ENCODE measurements at places on chromosomes 11 and 22. TPM values are rescaled to one million over a fixed set of nuclear protein-coding genes. Genes with fewer than 3 reads are reported as not detected.
A peak's percentile ranks its signal among the peaks of the same experiment; 100 is the strongest.

DNA sequence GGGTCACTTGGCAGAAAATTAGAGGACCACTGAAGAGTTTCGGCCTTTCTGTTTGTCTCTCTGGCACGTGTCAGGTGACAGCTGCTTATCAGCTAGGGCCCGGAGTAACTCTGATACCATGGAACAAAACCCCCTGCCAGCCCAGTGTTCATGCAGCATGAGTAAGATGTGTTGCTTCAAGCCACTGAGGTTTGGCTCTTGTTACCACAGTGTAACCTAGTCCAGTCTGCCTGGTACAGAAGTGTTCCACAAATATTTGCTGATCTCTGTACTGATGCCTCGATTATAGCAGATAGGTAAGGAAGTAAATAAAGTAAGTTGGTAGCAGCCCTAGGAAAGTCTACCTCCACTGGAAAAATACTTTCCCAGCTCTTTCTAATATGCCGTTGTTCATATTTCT, 20.5 kb upstream of the ETS1 start:
- no peak for DNase-seq

DNA sequence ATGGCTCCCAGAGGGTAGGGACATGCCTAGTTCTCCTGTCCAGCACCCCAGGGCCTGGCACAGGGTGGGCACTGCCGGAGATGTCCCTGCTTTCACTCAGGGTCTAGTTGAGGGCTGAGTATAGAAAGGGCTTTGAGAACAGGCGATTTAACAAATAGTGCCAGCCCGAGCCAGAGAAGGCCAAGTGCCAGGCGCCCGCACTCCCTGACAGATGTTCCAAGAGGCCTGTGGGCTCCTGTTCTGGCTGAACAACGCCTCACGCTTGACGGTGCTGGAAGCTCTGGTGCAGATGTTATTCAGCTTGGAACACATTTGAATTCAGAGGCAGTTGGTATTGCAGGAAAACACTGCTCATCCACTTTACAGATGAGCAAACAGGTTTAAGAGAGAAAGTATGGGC, 46.5 kb downstream of the NFAM1 start:
- DNase-seq, result peak; percentile 82

GRCh38 chr11:58597486-58598144, 18.8 kb downstream of the ZFP91 start:
- DNase-seq, result no peak

DNA sequence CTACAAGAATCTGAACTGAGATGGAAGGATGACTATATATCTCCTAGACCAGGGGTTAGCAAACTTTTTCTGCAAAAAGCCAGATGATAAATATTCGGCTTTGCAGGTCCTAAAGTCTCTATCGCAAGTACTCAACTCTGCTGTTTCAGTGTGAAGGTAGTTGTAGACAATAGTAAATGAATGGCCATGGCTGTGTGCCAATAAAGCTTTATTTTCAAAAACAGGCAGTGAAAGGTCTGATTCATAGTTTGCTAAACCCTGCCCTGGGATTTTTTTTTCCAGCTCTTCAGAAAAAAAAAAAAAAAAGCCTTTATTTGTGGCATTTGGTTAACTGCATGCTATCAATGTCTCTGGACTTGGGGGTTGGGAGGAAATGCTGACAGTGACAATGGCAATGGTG, 37.5 kb downstream of the FAM227A start:
- no peak for DNase-seq

DNA sequence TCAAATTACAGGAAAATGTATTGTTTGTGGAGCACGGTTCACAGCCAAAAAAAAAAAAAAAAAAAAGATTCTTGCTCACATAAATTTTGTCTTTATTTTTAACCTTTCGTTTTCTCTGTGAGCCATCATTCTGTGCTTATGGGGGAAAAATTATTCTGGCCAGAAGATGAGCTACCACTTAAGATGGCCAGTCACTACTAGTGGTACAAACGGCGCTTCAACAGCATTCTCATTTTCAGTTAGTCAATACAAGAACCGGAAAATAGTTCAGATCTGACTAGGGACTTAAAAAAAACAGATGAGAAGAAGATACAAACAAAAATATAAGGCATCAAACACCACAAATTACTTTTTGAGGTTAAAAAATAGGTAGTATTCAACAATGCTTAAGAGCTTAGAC, 158.6 kb upstream of the CNTN5 start:
- peak; percentile 1 for DNase-seq

DNA sequence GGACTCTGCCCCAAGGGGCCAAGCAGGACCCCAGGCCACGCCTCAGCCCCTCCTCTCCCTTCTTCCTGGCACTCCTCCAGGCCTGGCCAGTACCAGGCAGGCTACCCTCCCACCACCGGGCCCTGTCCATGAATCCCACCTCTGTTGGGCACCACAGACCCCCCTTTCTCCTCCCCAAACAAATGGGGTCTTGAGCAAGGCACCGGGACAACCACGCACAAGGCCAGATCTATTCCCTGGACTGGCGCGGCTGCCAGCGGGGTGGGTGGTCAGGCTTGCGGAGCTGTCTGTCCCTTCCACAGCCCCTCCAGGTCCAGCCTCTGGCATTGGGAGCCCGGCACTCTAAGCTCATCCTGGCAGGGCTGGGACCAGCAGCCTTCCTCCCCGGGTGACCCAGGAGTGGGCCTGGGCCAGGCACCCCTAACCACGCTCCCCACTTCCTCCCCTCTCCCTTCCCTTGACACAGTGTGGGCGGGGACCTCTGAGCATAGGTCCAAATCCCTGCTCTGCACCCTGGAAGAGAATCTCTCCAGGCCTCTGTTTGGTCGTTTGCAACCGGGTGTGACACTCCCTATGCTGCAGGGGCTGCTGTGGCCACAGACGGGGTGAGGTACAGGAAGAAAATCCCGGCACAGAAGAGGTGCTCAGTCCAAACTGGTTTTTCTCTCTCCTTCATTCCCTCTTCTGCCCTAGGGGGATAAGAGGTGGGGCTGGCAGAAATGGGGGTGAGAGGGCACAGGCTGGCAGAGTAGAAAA, 14.6 kb downstream of the ELFN2 start:
- peak; percentile 46 for DNase-seq

GRCh38 chr11:6526411-6527135, 29.5 kb downstream of the DNHD1 start:
- no peak for DNase-seq

GRCh38 chr11:114122686-114123085, 63.2 kb downstream of the ZBTB16 start:
- no peak for DNase-seq

- DNase-seq, result peak; percentile 89
Measured at GRCh38 chr11:61871158-61871597, 20.2 kb downstream of the FADS3 start.

ART1 gene
- 4.2 TPM for total RNA-seq

RHOD gene
- total RNA-seq, result 14.4 TPM

TSSC4 gene
- 21.6 TPM for total RNA-seq

SHANK2 gene
- total RNA-seq, result 5.9 TPM

OR5L1 gene
- not detected for total RNA-seq

All from tongue (tissue), 3 donors.